ENCODE measurements at places on chromosomes 5 and 9. TPM values are rescaled to one million over a fixed set of nuclear protein-coding genes. Genes with fewer than 3 reads are reported as not detected.

DNA sequence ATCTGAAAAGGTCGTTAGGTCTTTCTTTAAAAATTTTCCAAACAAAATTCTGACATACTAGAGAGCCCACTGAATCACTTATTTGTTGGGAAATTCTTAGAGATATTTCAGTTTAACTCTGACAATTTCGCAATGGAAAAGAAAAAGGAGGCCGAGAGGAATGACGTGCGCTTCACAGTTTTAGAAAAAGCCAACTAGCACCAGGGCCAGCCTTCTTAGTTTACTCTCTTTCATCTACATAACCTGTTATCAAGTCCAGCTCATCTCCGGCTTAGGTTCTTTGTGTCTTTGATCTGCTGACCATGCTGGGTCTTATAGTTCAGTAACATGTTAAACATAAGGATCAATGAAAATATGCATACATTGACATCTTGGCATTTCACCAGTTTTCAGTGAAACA is 201.7 kb upstream of the TAS2R1 start:
- H3K4me1 ChIP-seq: no peaks in the 10 kb centered on the region
- H3K4me3 ChIP-seq: no peak overlapping the region
- H3K36me3 ChIP-seq: no peaks in the 10 kb centered on the region
- H3K27me3 ChIP-seq: no peaks in the 10 kb centered on the region
- no peak for DNase-seq

GRCh38 chr5:627840-628239 is 15.7 kb downstream of the CEP72 start:
- H3K27me3 ChIP-seq: no peaks in the 10 kb centered on the region
- no peaks in the 10 kb centered on the region for H3K4me1 ChIP-seq
- no peaks in the 10 kb centered on the region for H3K36me3 ChIP-seq
- DNase-seq: no peak

- no peak overlapping the region for H3K4me3 ChIP-seq
- DNase-seq: no peak
- H3K27me3 ChIP-seq: no peaks in the 10 kb centered on the region
- H3K27ac ChIP-seq: no peak overlapping the region
Observed at GRCh38 chr5:33806738-33807442, 84.9 kb downstream of the ADAMTS12 start.

GRCh38 chr5:94425396-94425795 is 193.0 kb downstream of the KIAA0825 start:
- H3K4me3 ChIP-seq: no peak overlapping the region
- no peaks in the 10 kb centered on the region for H3K4me1 ChIP-seq
- no peaks in the 10 kb centered on the region for H3K36me3 ChIP-seq
- no peaks in the 10 kb centered on the region for H3K27me3 ChIP-seq
- H3K27ac ChIP-seq: no peak overlapping the region

GRCh38 chr9:86721843-86722705 is 225.2 kb downstream of the GAS1 start:
- no peaks in the 10 kb centered on the region for H3K4me1 ChIP-seq
- no peaks in the 10 kb centered on the region for H3K27me3 ChIP-seq
- peak; percentile 76 for DNase-seq
- H3K36me3 ChIP-seq: no peaks in the 10 kb centered on the region

DNA sequence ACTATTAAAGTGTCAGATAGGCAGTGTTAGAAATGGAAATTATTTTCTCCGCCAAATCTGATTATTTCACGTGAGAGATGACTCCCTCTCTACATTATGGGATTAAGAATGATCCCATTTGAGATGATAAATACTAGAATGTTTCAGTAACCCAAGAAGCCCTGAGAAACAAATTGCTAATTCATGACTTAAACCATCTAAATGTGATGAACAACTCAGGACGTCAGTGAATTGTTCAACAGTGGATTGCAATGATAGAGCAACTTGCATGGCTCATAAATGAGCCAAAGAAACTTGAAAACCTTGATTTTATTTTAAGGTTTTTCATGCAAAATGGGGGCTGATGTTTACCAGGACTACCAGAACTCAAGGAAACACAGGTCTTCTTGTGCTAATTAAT is 350.5 kb upstream of the WWC1 start:
- no peak for DNase-seq
- H3K4me3 ChIP-seq: no peak overlapping the region
- H3K4me1 ChIP-seq: peaks cover 9% of the 10 kb centered on the region
- H3K36me3 ChIP-seq: no peaks in the 10 kb centered on the region

DNA sequence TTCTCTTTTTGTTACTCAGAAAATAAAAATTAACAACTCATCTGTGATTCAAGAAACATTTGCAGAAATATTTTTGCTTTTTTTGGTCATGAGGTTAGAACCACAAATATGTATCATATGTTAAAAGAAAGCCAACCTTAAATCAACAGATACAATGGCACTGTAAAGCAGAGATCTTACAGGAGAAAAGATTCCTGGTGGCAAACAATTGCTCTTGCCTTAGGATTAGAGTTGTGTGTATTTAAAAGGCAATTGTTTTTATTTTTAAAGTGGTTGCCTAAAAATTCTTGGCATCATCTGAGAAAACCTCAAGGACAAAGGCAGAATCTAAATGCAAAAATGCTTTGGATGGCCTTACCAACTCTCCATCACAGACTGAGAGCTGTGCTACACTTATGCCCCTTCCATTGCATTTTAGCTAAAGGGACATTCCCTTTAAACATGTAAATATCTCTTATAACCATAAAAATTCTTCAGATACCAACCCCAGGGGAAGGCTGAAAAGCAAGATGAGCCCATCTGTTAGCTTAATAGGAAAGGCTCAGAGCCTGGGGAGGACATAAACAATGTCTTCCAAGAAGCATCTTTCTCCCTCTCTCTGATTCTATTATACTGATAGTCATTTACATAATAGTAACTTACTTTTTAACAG is 100.4 kb downstream of the FAM114A2 start:
- no peak overlapping the region for H3K27ac ChIP-seq
- no peaks in the 10 kb centered on the region for H3K36me3 ChIP-seq

DNA sequence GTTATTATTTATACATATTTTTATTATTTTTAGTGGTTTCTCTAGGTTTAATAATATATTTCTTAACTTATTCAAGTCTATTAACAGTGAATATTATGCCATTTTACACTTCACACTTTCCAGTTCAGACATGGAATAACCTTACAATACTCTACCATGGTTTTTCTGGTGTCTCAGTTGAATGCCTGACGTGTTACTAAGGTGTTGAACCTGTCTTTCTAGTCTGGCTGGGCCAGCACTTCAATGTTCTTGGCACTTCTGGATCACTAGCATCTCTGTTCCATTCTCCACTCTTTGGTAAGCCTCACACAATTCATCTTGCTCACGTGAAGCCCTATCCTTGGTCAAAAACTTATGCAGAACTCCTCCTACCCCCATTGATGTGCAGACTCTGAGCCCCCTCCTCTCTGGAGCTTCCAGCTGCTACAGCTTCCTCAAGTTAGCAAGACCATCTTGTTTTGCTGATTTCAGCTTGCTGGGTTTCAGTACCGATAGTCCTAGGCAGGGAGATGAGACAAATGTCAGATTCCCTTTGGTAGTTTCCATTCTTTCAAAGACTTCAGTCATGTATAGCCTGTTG is 243.1 kb downstream of the FBXO4 start:
- H3K27ac ChIP-seq: no peak overlapping the region
- H3K36me3 ChIP-seq: no peaks in the 10 kb centered on the region
- no peak for DNase-seq
- H3K4me3 ChIP-seq: no peak overlapping the region
- H3K4me1 ChIP-seq: no peaks in the 10 kb centered on the region

DNA sequence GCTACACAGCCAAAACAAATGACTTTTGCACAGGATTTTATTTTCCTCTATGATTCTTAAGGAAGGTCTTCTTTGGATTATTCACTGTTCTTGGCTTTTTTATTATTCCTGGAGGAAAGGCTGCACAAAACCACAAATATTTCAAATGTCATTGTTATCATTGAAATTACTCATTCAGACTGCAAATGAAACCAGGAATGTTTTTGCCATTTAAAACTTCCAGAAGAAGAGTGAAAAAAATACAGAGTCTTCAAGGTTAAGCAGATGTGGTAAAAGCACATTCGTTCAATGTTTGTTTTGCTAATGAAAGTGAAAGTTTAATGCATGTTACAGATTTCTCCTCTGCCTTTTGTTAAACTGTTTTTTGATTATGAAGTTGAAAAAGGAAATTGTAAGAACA is 238.2 kb downstream of the TLE4 start:
- H3K27me3 ChIP-seq: no peaks in the 10 kb centered on the region
- DNase-seq: no peak
- no peaks in the 10 kb centered on the region for H3K4me1 ChIP-seq
- no peak overlapping the region for H3K27ac ChIP-seq
- H3K4me3 ChIP-seq: no peak overlapping the region

Gene SCGB3A2
- not detected for total RNA-seq

Gene LHX6
- 2.8 TPM for total RNA-seq

Gene GABRA1
- not detected for total RNA-seq

Gene PCDHGA9
- 3.7 TPM for total RNA-seq

Gene ITGA2
- 2.3 TPM for total RNA-seq
